DMS153 (cell line): ENCODE measurements at places on chromosomes 12 and 14.

DNA sequence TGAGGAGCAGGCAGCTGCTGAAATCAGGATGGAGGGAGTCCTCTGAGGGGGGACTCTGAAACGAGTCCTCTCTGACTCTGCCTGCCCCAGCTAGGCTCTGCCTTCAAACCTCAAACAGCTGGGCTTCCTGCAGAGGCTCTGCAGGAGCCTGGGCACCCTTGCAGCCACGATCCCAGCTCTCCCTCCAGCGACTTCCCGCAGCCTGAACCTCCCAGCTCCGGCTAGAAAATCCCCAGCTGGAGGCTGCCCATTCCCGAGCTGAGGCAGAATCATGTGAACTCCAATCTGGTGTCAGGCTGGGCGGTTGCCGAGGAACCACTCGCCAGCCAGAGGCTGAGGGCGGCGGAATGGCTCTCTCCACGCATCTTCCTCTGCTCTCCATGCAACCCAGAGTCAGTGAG lies at the start of gene GPR68:
TSS of gene GPR68 (minus strand) at position 204 of the 401 bp plus-strand sequence. CDS start 9,654 bp downstream, outside the sequence.
- DNase-seq: peak; percentile 24

DNA sequence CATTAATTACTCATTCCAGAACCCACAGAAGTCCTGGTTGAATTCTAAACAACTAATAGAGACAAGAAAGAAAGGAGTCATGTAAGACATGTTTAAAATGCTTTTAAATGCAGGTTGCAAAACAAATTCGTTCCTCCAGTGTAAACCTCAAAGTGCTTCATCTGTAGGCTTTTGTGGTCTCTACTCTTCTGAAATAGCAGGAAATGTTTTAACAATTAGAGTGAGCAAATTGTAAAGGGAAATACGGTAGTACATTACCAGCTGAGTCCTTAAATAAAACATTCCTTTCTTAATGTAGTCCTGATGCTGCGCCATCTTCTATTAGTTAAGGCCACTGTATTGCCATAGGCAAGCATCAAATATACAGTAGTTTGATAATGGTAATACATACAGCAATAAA lies 1934.2 kb upstream of the SEL1L start:
- no peak for DNase-seq

DNA sequence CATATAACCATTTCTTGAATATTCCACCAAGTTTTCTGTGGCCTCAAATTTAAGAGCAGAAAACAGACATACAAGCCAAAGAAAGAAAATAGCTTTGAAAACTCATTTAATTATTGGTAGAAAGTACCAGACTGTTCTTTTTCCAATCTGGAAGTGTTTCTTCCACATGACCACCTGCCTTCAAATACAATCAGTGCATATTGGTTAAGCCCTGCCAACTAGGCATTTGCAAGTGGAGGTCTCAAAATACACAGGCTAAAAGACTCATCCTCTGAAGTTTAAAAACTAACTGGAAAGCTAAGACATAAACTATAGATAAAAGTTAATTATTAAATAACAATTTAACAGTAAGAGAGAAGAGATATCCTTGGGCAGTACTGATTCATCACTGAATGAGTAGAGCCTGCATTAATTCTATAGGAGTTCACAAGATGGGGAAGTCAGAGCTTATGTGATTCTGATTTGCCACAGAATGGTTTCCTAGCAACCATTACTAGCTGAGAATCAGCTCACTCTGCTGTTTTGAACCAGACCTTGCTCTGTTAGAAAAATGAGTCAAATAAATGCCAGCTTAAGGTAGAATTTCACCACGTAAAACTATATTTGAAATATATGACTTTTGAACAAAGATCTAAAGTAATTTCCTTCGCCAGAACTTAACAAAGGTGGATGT lies 433.8 kb downstream of the FUT8 start:
- DNase-seq: peak; percentile 39

DNA sequence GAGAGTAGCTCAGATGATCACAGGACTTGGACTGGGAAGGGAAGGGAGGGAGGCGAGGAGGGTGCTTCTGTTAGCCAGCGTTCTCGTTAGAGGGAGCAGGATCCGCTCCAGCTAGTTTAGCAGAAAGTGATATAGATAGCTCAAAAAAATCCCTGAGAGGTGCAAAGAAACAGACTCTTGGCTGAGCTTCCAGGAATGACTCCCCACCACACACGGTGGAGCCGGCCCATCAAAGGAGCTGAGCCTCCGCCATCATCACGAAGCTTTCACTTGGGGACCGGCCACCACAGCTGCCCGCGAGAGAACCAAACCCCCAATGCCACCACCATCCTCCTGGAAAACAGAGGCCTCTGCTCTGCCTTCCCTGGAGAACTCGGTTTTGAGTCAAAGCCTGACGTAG lies 124.6 kb upstream of the BCL2L14 start:
- no peak for DNase-seq

DNA sequence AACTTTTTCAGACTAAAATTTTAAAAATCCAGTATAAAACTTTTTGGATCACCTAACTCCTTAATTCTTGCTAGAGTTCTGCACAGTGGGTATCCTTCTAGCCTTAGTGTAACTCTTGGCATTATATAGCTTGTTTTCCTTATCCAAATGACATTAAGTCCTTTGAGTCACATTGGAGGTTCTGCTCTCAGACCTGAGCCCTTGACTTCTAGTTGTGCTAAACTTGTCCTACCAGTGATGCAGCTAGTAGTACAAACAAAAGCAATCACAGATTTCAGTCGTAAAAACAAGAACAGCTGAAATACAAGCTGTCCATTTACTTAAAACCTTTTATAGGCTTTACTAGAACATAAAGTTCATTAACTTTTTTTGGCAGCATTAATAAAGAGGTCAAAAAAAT lies 10.5 kb downstream of the ZBTB1 start:
- DNase-seq: no peak

- DNase-seq: no peak
Measured at GRCh38 chr12:28793581-28794151, 355.4 kb upstream of the FAR2 start.
